ENCODE measurements at places on chromosomes 3 and 15.

- DNase-seq: peak; percentile 66
Observed at GRCh38 chr3:15815696-15816095, 17.9 kb upstream of the ANKRD28 start.

- no peak for DNase-seq
Observed at GRCh38 chr3:142273501-142273900, 48.1 kb upstream of the GK5 start.

- no peak for DNase-seq
Observed at GRCh38 chr3:66344848-66345578, 124.2 kb downstream of the SLC25A26 start.

DNA sequence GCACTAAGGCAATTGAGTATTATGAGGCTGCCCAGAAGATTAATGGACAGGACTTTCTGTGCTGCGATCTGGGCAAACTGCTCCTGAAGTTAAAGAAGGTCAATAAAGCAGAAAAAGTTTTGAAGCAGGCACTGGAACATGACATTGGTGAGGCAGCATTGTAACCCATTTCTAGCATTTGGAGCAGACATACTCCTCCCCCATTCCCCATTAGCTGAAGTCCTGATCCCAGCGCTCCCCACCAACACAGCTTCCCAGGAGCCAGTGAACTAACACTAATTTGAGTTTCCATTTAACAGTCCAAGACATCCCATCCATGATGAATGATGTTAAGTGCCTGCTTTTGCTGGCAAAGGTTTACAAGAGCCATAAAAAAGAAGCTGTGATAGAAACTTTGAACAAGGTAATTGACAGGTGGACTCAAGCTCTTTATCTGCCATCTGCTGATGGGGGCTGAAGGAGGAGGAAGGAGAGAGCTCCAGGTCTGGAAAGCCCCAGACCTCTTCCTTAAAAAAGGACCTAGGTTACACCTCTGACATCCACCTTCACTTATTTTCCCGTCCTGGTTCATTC lies 22.6 kb downstream of the CSRNP1 start:
- DNase-seq: no peak

- DNase-seq: peak; percentile 40
Observed at GRCh38 chr3:7447197-7447769, 586.4 kb downstream of the GRM7 start.

DNA sequence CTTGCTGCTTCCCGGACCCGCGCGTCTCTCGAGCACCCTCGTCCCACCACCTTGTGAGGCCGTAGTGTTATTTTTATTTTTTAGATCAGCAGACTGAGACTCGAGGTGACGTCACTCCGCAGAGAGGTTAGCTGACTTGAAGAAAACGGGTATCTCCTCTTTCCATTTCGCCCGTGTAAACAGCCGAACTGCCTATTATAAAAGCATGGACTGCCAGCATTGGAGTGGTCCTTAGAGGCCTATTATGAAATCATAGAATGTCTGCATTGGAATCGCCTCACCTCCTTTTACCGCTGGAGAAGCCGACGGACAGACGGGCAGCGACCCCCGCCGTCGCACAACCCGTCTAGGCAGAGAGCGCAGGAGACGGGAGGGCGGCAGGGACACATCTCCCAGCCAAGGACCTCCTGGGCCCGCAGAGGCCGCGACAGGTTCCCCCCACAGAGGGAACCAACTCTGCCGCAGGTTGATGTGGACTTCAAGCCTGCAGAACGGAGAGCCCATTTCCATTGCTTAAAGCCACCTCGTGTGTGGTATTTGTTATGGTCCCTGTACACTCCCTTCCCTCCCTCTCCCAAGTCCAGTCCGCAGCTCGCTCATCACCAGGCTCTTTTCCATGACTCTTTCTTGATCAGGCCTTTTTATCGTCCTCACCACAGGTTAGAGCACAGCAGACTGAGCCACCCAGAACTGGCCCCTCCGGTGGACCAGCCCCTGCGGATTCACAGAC lies 540 bp upstream of the PPP1R2 start:
- peak; percentile 17 for DNase-seq

- no peak for DNase-seq
Observed at GRCh38 chr3:13951184-13951583, 71.3 kb upstream of the WNT7A start.

DNA sequence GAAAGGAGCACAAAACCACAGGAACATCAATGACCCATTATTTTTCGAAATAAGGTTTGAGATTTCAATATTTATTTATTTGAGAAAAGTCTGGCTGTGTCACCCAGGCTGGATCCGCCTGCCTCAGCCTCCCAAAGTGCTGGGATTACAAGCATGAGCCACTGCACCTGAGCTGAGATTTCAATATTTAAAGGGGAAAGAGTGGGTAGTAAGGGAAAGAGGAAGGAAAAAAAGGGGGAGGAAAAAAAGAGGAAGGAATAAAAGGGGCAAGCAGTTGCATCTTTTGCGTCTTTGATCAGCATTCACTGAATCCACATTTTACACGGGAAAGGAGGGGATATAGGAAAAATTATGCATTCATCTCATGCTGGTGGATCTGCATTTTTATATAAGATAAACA lies 47.4 kb downstream of the ERICH6 start:
- DNase-seq: no peak

DNA sequence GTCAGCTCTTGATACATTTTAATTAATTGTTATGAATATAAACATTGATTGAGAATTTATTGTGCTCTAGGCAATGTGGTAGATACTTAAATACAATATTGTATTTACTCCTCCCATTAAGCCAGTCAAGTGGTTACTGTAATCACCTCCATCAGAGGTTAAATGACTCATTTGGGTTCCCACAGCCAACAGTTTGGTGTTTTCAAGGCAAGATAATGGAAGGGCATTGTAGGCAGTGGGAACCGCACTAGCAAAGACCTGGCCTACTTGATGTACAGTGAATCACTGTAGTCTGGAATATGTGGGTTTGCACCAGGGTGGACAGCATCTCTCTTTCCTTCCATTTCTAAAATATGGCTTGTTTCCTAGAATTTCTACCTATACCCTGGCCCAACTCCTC lies 127.4 kb downstream of the EDEM1 start:
- no peak for DNase-seq

DNA sequence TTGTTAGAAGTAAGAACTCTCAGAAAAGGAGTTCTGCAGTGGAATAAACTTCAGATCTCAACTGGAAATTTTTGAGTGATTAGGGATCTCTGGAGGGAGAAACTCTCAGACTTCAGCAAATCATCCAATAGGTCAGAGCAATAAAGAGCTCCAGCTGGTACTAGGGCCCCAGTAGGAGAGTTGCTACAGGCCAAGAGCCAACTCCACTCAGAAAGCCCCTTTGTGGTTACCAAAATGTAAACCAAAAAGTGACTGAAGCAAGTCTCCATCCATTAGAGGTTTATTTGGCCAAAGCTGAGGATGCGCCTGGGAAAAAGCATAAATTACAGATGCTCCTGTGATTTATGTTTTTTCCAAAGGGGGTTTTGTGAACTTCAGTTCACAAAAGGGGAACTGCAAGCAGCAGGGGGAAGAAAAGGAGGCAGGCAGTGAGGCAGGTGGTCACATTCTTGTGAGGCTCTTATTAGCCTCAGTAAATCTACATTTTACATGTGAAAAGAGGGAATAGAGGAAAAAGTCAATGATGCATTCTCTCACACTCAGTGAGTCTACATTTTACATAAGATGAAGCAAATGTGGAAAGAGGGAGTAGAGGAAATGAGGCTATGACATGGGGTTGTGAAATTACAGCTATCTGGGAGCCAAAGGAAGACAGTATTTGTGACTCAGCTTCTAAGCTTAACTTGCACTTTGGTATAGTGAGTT lies 92.4 kb upstream of the DAZL start:
- DNase-seq: peak; percentile 22

GRCh38 chr3:20529911-20530310 lies 343.9 kb upstream of the SGO1 start:
- no peak for DNase-seq

DNA sequence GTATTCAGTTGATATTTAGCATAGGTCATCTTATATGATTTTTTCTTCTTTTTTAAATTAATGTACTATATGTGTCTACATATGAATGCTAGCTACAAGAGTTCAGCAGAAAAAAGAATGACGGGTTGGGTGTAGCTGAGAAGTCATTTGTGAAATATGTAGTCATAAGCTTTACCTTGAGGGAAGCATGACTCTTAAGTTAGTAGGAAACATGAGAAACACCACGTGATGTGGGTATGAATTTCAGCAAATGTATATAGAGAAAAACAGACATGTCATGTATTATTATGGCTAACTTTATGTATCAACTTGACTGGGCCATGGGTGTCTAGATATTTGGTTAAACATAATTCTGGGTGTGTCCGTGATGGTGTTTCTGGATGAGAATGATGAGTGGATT lies 125.0 kb downstream of the RAP2B start:
- DNase-seq: no peak

GRCh38 chr15:53401503-53401902 lies 358.0 kb downstream of the WDR72 start:
- DNase-seq: no peak

Data from NAMALWA (cell line).